ENCODE measurements at places on chromosomes 13 and 19.

- no peak for DNase-seq
Observed at GRCh38 chr13:76038920-76039716, 403.0 kb downstream of the LMO7 start.

GRCh38 chr13:54077569-54077968, 1049.0 kb downstream of the OLFM4 start:
- DNase-seq: no peak

- DNase-seq: no peak
Observed at GRCh38 chr19:19345232-19345631, 24.6 kb downstream of the MAU2 start.

- peak; percentile 62 for DNase-seq
Observed at GRCh38 chr13:76879203-76879882, 6.9 kb downstream of the KCTD12 start.

GRCh38 chr13:98504029-98504351, 72.9 kb downstream of the STK24 start:
- no peak for DNase-seq

DNA sequence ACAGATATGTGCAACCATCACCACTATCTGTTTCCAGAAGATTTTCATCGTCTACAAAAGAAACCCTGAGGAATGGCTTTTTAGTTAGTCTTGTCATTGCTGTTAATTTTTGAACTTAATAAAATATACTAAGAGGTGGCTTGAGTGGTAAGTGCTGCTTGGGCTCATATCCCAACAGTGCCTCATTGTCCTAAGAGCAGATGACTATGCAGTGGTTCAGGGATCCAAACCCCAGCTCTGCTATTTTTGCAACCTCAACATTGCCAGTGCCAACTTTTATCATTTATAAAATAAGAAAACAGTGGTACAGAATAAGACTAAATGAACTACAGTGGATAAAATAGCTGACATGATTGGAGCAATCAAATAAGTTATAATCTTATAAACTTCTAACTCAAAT, 123.2 kb upstream of the SLC7A1 start:
- no peak for DNase-seq

GRCh38 chr13:112127564-112128330, 60.8 kb downstream of the SOX1 start:
- DNase-seq: no peak

GRCh38 chr13:89900104-89900765, 1447.3 kb upstream of the MIR17HG start:
- no peak for DNase-seq

DNA sequence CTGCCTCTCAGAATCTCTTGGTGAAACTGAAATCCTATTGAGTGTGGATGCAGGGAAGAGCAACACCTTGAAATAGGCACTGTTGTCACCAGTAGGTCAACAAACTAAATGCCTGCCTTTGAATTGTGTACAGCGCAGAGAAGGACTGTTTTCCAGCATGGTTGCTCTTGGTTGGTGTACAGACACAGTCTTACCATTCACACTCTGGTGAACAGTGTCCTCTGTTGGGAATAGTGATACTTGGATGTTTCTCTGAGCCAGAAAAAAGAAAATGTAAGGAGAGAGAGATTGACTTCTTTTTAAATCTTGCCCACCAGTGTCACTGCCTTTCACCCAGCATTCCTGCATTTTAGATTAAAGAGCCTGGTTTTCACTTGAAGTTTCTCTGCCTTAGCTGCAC, 179.7 kb downstream of the STK24 start:
- DNase-seq: no peak

DNA sequence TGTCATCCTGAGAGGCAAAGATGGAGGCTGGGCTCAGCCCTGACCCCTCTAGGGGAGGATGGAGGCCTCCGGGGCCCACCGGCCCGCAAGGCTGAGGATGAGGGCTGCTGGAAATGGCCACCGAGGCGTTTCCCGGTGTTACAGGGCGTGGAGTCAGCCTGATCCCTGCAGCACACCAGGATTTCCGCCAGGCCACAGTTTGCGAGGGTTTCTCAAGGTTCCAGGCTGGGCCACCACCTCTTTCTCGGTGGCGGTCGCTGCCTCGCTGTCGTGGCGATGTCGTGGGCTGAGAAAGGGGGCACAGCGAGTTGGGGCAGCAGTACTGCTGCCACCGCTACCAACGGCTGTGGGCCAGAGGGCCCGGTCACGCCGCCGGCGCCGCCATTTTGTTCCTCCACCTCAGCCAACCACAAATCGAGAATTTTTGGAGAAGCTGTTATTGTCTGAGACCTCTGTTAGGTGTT, at the start of gene CSNK1A1L:
CSNK1A1L (minus strand) TSS at position 414 of the 464 bp plus-strand sequence; CDS start at position 6, 408 bp downstream.
- no peak for DNase-seq

DNA sequence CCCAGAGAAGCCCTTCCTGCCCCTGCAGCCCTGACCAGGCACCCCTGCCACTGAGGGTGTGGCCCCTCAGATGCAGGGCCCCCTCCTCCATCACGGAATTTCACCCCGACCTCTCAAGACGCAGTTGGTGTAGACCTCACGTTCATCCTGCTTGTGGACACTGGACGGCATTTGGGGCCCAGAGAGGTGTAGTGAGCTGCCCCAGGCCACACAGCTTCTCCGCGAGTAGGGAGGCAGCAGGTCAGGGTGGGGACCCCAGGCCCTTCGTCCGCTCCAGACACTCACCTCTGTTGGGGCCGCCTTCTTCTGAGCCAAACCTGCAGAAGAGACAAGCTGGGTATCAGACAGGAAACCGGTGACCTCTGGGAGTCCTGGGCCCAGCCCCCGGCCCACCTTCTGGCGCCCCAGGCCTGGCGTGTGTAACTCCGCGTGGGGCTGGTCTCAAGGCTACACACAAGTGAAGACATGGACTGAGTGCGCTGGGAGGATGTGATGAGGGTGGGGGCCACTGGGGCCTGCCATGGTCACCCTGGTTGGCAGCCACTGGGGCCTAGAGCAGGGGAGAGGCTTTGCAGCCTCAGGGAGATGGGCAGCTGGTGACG, 33.1 kb downstream of the PIP5K1C start:
- DNase-seq: no peak

GRCh38 chr13:75889427-75889826, 253.3 kb downstream of the LMO7 start:
- DNase-seq: no peak

DNA sequence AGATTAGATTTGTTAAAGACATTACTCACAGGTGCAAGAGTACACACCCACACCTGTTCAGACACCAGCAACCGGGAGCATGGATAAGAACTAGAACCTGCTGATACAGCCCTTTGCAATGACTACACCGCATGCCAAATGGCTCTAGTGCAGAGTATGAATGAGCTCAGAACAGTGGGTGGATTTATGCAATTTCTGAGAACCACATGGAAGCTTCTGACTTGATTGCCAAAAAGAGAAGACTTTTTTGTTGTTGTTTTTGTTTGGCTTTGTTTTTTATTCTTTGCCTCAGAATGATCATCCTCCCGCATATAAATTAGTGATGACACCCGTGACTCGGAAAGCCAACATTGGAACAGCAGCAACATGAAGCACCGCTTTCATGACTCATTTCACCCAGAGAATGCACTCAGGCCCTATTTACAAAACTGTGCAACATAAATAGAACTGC, 77.4 kb upstream of the LRCH1 start:
- no peak for DNase-seq

DNA sequence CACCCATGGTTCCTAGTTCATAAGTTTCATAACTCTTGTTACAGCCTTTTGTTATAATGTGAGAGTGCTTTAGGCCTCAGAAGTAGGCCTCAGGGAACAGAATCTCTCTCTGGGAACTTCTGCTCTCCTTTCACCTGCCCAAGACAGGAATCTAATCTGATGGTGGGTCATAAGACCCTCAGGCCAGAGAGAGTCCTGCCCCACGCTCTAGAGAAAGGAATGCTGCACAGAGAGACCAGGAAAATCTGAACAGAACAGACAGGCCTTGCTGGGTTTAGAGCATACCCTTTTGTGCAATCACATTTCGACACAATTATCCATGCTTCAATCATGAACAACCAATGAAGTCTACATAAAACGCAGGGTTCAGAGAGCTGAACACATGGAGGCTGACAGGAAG, 3.4 kb upstream of the DIAPH3 start:
- DNase-seq: no peak

GRCh38 chr13:59358014-59358413, 805.7 kb downstream of the DIAPH3 start:
- DNase-seq: no peak

GRCh38 chr19:44757735-44758505, 9.4 kb downstream of the BCL3 start:
- DNase-seq: no peak

GRCh38 chr19:21260164-21260847, 68.9 kb downstream of the ZNF708 start:
- DNase-seq: no peak

DNA sequence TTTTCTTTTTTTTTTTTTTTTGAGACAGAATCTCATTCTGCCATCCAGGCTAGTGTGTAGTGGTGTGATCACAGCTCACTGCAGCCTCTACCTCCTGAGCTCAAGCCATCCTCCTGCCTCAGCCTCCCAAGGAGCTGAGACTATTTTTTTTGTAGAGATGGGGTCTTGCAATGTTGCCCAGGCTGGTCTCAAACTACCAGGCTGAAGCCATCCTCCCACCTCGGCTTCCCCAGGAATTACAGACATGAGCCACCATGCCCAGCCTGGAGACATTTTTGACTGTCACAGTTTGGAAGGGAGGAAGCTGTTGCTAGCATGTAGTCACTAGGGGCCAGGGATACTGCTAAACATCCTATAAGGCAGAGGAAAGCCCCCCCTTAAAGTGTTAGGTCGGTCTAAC, 23.9 kb downstream of the ZIC5 start:
- no peak for DNase-seq

GRCh38 chr13:108368250-108368905, 98.9 kb downstream of the TNFSF13B start:
- peak; percentile 17 for DNase-seq

GRCh38 chr13:33958964-33959363, 141.0 kb downstream of the RFC3 start:
- DNase-seq: no peak

DNA sequence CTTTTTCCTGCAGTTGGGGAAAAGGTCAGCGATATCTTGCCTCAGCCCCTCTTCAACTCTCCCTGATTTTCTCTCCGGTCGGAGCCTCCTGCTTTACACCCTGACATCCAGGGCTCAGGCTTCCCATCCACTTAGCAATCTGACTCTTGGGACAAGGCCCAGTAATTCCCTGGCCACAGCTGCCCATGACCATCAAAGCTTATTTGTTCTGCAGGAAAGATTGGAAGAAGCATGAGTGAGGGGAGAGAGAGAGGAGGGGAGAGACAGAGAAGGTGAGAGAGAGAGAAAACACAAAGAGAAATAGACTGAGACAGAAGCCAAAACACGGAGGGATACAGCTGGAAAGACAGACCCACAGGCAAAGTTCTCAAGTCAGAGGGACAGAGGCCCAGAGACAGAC, 13.7 kb downstream of the SYT3 start:
- no peak for DNase-seq

DNA sequence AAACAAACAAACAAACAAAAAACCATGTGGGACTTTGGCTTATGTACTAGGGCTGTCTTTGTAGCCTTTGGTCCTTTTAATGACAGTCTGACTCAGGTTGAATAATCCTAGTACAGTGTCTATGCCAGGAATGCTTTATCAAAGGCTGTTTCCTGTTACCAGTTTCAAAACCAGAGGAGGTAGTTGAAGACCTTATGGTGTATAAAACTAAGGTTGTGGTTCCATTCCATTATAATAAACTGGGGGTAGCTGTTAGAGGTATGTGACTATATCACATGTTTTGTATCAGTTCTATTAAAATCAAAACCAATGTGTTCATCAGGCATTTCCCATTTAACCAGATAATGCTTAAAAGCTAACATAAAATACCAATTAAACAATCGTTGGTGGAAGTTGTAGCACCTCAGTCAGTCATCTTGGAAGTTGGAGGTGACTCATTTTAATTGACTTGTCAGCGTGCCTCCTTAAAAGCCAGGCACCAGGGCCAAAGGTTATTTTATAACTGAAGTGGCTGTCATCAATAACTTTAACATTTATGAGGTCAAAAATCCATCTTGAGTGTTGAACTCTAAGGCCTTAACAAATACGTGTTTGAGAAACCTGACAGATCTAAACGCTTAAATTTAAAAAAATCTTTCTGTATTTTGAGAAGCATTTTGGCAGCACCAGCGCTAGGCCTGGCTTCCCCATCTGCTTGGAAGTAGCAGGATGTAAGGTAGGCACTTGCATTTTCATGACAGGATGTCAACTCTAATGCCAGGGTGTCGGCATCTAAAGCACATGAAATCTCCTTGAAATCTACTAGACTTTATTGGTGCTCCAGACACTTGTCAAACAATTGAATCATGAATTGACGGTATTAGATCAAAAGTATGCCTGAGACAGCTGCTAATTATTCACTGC, 162.5 kb downstream of the LMO7 start:
- no peak for DNase-seq

- no peak for DNase-seq
Observed at GRCh38 chr19:31096062-31096830, 253.0 kb downstream of the TSHZ3 start.

GRCh38 chr19:18862976-18863842, 31.4 kb downstream of the UPF1 start:
- DNase-seq: no peak

GRCh38 chr13:90511903-90512302, 835.6 kb upstream of the MIR17HG start:
- DNase-seq: no peak

GRCh38 chr13:108877300-108877699, 247.9 kb downstream of the MYO16 start:
- DNase-seq: no peak

- DNase-seq: no peak
Observed at GRCh38 chr13:74528734-74529513, 394.7 kb upstream of the KLF12 start.

GRCh38 chr13:19818223-19818842, 35.6 kb upstream of the PSPC1 start:
- peak; percentile 30 for DNase-seq

- no peak for DNase-seq
Observed at GRCh38 chr19:1492474-1493006, 1.6 kb downstream of the REEP6 start.
